ENCODE measurements at places on chromosomes 12 and 14.

DNA sequence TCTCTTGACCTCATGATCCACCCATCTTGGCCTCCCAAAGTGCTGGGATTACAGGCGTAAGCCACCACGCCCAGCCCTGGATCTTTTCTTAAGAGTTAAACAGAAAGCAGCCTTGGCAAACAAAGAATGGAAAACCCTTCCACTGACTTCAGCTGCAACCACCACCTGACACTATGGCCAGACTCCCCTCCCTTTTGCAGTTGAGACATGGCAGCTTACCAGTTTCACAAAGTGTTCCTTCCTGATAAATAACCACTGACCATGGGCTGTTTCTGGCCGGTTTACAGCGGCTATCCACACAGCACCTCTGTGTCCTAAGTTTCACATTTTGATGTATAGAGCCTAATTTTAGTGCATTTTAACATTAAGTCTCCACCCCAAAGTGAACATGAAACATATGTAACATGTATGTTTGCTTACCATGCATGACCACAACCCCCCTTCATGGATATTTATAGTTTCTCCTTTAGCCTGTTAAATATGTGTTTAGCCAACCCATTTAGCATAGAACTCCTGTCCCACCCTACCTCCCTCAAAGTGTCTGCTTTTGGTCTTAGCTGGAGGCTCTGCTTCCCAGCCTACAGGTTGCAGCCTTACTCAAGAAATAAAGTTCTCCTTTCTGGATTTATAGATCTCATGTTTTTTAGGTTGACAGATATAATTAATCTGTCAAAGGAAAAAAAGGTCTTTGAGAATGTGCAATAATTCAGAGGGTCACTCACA is 32.7 kb upstream of the RAB21 start:
- no peak for DNase-seq

DNA sequence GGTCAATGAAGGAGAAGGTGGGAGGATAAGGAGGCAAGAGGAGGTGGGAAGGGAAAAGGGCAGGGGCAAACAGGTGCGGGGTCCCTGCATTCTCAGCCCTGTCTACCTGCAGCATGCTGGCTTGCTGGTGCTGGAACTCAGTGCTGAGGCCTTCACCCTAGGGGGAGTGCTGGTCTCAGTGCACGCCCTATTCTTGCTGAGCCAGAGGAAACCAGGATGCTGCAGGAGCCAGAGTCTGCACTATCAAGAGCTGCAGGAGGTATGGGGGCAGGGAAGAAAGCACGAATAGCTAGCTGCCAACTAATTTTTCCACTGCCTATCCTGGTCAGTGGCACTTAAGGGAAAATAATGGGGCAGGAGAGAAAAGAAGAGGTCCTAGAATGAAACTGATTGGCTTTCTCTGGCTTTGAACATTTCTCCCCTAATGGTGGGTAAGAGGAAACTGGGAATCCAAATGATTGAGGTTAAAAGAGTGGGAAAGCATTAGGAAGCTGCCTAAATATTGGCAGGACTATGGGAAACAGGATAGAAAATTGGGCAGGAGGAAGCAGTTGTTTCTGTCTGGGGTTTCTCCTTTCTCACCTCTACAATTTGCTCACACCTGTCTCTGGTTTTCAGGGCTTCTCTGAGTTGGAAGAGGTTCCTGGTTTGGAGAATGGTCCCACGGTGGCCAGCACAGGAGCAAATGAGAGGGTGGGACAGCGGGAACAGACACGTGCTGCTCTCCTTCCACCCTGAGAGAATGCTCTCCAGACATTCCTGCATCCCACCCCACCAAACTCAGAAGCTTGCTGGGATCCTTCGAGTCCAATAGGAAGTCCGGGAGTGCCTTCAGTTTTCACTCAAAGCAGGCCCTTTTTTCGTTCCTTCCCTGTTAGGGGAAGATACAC is 1.9 kb downstream of the TMEM253 start:
- no peak for DNase-seq

GRCh38 chr12:68358532-68359485 is 26.6 kb upstream of the MDM1 start:
- peak; percentile 51 for DNase-seq

DNA sequence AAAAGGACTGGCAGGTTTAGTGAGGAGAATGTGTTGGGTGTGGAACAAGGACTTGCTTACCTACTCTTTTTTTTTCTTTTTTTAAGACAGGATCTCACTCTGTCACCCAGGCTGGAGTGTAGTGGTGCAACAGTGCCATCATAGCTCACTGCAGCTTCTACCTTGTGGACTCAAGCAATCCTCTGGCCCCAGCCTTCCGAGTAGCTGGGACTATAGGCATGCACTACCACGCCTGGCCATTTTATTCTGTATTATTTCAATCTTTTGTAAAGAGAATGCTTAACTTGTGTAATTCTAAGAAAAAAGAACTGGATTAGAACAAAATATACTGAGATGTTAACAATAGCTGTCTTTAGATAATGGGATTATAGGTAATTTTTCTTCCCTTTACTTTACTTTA is 1.9 kb upstream of the VRTN start:
- no peak for DNase-seq

DNA sequence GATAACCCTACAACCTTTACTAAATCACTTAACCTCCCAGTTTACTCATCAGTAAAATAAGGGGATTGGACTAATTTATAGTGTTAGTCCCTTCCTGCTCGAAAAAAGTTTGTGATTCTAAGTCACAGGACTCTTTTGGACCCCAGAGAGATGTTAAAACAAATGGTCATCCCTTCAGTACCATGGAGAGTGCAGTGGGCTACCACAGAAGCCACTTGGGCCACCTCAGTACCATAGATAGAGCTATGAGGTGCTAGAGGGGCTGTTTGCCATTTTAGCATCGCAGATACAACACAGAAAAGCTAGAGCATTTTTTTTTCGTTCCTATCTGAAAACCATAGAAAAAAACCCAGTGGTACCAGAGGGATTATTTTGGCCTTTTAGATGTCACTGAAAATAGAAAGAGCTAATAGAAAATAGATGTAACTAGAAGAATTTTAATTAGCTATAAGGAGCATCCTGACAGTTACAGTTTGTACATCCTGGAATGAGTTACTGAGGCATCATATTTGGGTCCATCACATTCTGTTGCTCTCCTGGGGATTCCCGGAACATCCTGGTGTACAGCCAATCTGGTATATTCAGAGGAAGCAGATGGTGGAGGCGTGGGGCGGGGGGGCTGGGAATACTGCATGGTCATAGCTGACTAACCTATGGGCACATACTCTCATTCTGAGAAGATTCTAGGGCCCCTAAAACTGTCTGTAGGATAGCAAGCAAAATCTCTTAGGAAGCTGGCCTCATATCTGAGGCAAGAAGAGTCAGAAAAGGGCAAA is 2.8 kb downstream of the ZNF219 start:
- DNase-seq = no peak

Data from activated T-helper 2 cell treated with anti-CD3 and anti-CD28 coated beads, Interferon-gamma antibody, Interleukin-2, Interleukin-4, amounts not matched to agents 10 μg/mL and 5 μg/mL and 100 μg/mL, durations not matched to agents 14 hours and 24 hours and 36 hours (primary cell).